ENCODE measurements at places on chromosomes 6 and 20.

GRCh38 chr6:106182455-106182854, 96.3 kb downstream of the PRDM1 start:
- no peak for DNase-seq

GRCh38 chr6:163352011-163352685, 62.4 kb upstream of the QKI start:
- DNase-seq = no peak

- no peak for DNase-seq
These were observed 46.4 kb downstream of the MRPL14 start for GRCh38 chr6:44080561-44081521.

- DNase-seq = no peak
These were observed 17.9 kb upstream of the ABRACL start for GRCh38 chr6:139010674-139011073.

DNA sequence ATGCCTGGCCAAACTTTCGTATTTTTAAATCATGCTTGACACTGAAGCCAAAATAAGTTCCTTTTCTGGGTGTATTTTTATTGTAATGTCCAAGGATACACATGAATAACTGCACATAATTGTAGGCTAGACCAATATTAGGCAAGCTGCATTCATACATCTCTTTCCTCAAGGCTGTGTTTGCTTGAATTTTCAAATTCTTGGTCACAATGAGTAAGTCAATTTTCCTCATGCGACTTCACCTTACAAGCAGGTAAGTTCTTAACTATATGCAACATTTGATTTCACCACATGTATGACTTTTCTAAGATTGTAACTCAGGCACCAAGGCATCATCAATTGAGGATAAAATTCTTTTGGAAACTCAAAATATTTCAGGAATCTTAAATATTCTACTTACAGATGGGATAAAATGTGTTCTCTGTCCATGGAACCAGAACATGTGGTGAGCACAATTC, 112.4 kb upstream of the ZNF217 start:
- DNase-seq = no peak

DNA sequence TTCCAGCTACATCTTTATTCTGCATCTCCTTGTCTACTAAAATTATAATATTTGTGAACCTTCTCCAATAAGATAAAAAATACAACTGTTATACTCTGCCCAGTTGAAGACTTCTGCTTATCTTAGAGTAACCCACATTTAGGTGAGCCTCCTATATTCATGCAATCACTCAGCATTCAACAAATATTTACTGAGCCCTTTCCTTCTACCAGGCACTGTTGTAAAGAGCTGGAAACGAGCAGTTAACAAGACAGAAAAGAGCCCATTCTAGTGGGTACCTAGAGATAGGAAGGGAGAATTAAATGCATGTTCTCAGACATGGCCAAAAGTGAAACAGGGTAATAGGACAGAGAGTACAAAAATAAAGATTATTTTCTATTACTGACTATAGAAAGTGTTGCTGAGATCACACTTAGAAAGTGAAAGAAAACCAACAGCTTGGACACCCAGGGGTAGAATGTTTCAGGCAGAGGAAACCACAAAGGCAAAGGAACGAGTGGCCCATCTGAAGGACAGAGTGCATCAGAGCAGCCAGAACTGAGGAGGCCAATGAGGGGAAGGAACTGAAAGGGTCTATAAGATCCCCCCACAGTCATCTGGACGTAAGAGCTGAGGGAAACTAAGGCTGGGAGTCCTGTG, 50.8 kb upstream of the SMLR1 start:
- no peak for DNase-seq

DNA sequence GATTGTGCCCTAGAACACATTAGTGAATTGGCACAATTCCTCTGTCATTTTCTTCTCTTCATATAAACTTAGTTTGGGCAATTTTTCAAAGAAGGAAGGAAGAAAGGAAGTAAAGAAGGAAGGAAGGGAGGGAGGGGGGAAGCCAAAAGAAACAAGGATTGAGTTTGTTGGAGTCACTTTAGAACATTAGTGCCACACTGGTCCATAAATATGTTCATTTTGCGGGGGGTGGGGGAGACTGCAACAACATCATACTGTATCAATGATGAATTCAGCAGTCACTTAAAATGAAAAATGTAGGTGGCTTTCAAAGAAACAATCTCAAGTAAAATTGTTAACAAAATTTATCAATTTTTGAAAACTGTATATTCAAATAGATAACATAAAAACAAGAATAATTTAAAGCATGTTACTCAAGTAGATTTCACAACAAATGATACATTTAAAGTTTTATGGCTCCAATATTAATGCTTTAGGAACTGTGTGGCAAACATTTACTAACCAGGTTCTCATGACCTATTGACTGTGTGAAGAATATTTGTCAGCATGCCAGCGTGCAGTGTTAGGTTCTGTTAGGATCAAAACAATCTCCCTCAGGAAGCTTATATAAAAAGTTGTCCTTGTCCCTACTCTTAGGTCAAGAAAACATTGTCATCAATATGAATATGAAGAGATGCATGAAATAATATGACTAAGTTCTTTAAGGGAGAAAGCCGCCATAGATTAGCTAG, 208.1 kb upstream of the AGPAT4 start:
- no peak for DNase-seq

DNA sequence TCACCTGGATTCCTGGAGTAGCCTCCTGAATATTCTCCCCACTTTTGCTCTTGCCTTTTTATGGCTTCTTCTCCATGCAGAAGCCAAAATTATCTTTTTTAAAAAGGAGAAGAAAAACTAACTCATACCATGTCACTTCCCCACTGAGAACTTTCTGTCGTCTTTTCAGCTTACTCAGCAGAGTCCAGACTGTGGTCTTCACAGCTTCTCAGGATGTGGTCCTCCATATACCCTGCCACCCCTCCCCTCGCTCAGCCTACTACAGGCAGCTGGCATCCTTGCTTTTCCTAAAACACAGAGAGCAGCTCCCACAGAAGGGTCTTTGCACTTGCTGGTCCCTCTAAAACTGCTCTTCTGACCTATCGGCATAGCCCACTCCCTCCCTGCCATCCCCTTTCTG, 89.4 kb upstream of the ISM1 start:
- no peak for DNase-seq

- no peak for DNase-seq
These were observed 120.9 kb upstream of the IFNGR1 start for GRCh38 chr6:137339929-137340559.

DNA sequence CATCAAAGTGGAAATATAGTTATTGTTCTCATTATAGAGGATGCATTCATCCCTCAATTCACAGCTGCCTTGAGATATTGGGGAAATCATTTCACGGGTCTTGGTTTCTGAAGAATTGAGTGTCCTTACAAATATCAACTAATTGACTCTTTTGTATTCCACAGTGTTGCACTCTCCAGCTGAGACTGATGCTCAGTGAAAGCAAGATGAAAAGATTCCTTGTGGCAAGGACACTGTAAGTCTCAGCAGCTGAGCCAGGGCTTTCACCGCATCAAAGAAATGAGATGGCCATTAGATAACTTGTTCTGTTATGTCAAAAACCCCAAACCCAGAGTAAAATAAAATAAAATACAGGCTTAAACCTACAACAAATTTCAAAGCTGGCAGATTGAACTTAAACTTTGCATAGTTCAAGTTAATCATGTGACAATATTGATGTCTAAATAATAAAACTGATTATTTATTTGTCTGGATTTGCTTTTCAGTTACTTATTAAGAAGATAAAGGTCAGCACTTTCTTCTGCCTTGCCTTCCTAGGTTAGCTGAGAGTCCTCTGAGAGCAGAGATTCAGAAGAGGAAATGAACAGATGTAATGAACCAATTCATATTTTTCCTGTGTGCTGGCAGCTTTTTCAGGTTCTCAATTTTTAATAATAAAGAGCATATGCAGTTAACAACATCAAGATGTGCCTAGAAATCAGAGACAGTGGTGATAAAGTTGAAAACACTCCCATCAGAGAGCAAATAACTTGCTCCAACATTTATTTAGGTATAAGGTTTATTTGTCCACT, 82.4 kb upstream of the SMLR1 start:
- no peak for DNase-seq

DNA sequence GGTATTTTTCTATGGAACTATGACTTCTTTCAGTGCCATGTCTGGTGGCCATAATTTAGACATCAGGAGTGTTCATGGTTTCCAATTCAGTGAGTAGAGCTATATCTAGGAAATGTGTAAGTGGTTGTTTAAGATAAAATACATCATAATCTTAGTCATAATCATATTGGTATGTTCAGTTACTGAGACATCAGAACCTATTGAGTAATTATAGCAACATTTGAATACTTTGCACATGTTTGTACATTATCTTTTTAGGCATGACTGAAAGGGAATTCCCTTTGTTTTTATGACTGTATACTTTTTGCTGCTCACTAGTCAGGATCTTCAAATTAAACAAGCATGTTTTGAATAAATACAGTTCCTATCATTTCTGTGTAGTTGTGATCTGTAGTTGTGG, 64.0 kb downstream of the STXBP5 start:
- DNase-seq = no peak

DNA sequence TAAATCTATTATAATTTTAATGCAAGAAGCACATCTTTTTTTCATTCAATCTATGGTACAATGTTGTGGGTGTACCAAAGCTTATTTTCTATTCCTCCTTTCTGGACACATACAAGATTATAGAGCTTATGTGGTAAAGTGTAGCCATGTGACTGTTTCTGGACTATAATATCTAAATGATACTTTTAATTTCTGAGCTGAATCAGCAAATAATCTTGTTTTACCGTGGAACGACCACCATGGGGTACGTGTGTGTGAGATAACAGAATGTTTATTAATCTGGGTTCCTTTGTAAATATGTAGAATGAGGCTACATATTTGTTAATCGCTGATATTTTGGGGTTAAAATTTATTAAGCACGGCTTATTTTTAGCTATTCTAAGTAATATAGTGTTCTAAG, 111.5 kb upstream of the EYS start:
- no peak for DNase-seq

DNA sequence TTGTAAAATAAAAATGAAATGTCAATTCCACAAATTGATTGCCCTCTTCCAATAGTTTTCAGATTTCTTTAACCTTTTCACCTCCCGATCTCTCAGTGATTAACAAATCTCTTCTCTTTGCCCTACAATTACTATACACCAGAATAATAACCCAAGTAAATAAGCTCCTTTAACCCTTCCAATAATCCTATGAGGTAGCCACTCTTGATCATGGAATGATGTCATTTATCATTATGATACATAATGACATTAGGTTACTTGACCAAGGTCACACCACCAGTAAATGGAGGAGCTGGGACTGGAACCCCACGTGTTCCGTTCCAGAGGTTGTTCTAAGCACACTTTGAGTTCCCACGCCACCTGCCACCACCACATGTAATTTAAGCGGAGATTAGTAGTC, 54.8 kb downstream of the ADAT2 start:
- no peak for DNase-seq

Measured in HEK293T (cell line).